Lung microvascular endothelial cell (primary cell): ENCODE measurements at places on chromosomes 4 and X. TPM values are rescaled to one million over a fixed set of nuclear protein-coding genes. Genes with fewer than 3 reads are reported as not detected.

The UTP3 gene
- 10.7 and 15.5 TPM in 2 replicates for total RNA-seq

The CDK16 gene
- 37.9 and 39.5 TPM in 2 replicates for total RNA-seq

The ABCD1 gene
- total RNA-seq = 4.8 and 6.2 TPM in 2 replicates

The TCP11X2 gene
- not detected in 2 replicates for total RNA-seq

The EDNRA gene
- total RNA-seq = under 0.01 and 0.22 TPM in 2 replicates

The SOWAHB gene
- not detected in 2 replicates for total RNA-seq

The SNCA gene
- total RNA-seq = 56.2 and 148 TPM in 2 replicates

The FABP2 gene
- not detected in 2 replicates for total RNA-seq

The CCDC160 gene
- not detected in 2 replicates for total RNA-seq

The TRMT44 gene
- total RNA-seq = 6.3 and 9.9 TPM in 2 replicates

The PABPC1L2B gene
- total RNA-seq = not detected in 2 replicates

The DMRTC1 gene
- total RNA-seq = not detected in 2 replicates

The NPY2R gene
- total RNA-seq = not detected in 2 replicates

The SYTL5 gene
- total RNA-seq = under 0.01 TPM in 1 of 2 replicates, not detected in the other

The IQSEC2 gene
- total RNA-seq = 0.20 and 0.44 TPM in 2 replicates

The GRIA3 gene
- total RNA-seq = not detected in 2 replicates

The GLRA2 gene
- not detected in 2 replicates for total RNA-seq

The SSX4 gene
- not detected in 2 replicates for total RNA-seq

The LDB2 gene
- total RNA-seq = 346 and 363 TPM in 2 replicates

The ARHGAP24 gene
- 30.6 and 30.7 TPM in 2 replicates for total RNA-seq

The VCX2 gene
- not detected in 2 replicates for total RNA-seq

The SPOCK3 gene
- total RNA-seq = under 0.01 TPM in 1 of 2 replicates, not detected in the other

The BEX5 gene
- not detected in 2 replicates for total RNA-seq

The GYG2 gene
- 0.22 and 0.40 TPM in 2 replicates for total RNA-seq

The SPANXD gene
- not detected in 2 replicates for total RNA-seq

The ARHGEF9 gene
- 6.2 and 6.5 TPM in 2 replicates for total RNA-seq

The MAP3K15 gene
- under 0.01 TPM in 2 replicates for total RNA-seq

The PGRMC1 gene
- 66.0 and 81.7 TPM in 2 replicates for total RNA-seq

The AFM gene
- total RNA-seq = not detected in 2 replicates

The SSX4B gene
- total RNA-seq = not detected in 2 replicates

The CNGA1 gene
- not detected in 2 replicates for total RNA-seq

The NOCT gene
- 18.3 and 24.6 TPM in 2 replicates for total RNA-seq

The C4orf36 gene
- not detected in 2 replicates for total RNA-seq

The PF4V1 gene
- not detected in 2 replicates for total RNA-seq

The MTNR1A gene
- not detected in 2 replicates for total RNA-seq

The TMSB15A gene
- 0.20 and 1.1 TPM in 2 replicates for total RNA-seq

The MAGEB17 gene
- not detected in 2 replicates for total RNA-seq

The TMEM154 gene
- total RNA-seq = 0.20 and 2.0 TPM in 2 replicates

The FMR1NB gene
- not detected in 2 replicates for total RNA-seq

The FREM3 gene
- total RNA-seq = 0.22 and 0.60 TPM in 2 replicates

The S100G gene
- not detected in 2 replicates for total RNA-seq

The GAGE1 gene
- total RNA-seq = not detected in 2 replicates

The CCDC120 gene
- 0.44 and 0.79 TPM in 2 replicates for total RNA-seq

The TLR10 gene
- total RNA-seq = not detected in 2 replicates

The SHROOM4 gene
- total RNA-seq = 22.9 and 27.6 TPM in 2 replicates

The WDFY3 gene
- total RNA-seq = 56.4 and 72.4 TPM in 2 replicates
